NCI-H748 treated with DMSO at 0.1 percent for 48 hours (cell line): ENCODE measurements at places on chromosomes 1 and 21.
A peak's percentile ranks its signal among the peaks of the same experiment; 100 is the strongest.

DNA sequence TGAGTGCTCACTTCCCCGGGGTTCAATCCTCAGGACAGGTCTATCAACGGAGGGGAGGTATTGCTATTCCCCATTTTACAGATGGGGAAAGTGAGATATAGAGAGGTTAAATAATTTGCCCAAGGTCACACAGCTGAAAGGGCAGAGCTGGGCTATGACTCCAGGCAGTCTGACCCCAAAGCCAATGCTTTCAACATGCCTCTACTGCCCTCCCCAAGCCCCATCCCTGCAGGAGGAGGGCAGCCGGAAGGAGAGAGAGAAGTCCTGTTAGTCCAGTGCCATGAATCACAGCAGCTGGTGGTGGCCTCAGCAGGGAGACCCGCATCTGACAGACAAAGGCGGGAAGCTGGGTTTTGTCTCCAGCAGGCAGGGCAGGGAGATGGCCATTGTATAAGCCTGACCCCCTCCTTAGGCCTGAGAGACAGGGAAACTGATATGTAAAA lies 20.0 kb upstream of the CLIC4 start:
- DNase-seq: no peak

- DNase-seq: peak; percentile 11
Measured at GRCh38 chr1:117638759-117639158, 32.9 kb downstream of the TENT5C start.

GRCh38 chr1:100796046-100796445 lies 76.5 kb downstream of the VCAM1 start:
- DNase-seq: no peak

- no peak for DNase-seq
Measured at GRCh38 chr21:42574234-42575027, 60.8 kb downstream of the SLC37A1 start.

- DNase-seq: no peak
Measured at GRCh38 chr1:23522244-23522982, 8.6 kb downstream of the E2F2 start.

DNA sequence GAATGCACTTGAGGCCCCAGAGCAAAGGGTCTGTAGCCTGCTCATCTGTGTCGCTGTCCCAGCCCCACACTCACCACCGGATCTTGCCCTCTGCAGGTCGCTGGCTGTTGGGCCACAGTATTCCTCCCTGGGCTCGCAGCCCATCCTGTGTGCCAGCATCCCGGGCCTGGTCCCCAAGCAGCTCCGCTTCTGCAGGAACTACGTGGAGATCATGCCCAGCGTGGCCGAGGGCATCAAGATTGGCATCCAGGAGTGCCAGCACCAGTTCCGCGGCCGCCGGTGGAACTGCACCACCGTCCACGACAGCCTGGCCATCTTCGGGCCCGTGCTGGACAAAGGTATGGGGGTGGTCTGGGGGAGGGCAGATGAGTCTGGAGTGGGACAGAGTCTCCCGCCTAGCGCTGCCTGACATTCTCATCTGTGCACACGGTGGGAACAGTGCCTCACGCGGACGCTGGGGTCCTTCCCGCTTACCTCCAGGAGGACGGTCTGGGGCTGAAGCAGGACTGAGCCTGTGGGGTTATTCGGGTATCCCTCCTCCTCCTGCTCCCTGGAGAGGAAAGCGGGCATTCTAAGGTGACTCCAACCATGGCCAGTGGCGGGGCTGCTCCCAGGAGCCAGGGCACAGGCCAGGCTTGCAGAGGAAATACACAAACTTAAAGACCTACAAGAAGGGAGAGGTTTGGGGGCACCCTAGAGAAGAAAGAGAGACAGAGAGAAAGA lies 15.9 kb downstream of the WNT3A start:
- no peak for DNase-seq

- DNase-seq: no peak
Measured at GRCh38 chr1:209741193-209741592, 14.7 kb upstream of the TRAF3IP3 start.

GRCh38 chr1:241551759-241552638 lies 19.8 kb downstream of the KMO start:
- DNase-seq: no peak

GRCh38 chr1:48644190-48644900 lies 132.3 kb downstream of the BEND5 start:
- DNase-seq: no peak

DNA sequence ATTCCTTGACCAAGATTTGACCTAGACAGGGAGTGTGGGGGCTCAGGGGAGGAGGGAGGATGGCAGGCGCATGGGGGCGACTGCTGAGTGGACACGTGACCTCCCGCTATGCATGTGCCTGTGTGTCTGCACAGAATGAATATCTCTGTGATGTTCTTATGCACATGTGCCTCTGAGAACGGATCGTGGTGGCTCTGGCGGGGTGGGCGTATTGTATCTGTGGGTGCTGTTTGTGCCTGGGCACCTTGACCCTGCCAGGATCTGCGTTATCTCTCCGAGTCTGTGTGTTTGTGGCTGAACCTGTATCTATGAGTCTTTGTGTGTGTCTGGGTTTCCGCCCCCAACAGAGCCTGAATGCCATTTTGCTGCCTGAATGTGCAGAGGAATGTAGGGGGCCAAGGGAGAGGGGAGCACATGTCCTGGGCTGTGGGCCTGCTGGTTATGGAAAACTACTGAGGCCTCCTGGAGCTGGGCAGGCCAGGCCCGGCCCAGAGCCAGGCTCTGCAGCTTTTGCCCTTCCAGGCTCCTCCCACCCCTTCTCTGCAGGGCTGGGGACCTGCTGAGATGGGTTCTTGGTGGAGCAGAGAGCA lies 102.5 kb downstream of the EBNA1BP2 start:
- DNase-seq: no peak

GRCh38 chr1:200976634-200977033 lies 46.9 kb downstream of the KIF21B start:
- no peak for DNase-seq

DNA sequence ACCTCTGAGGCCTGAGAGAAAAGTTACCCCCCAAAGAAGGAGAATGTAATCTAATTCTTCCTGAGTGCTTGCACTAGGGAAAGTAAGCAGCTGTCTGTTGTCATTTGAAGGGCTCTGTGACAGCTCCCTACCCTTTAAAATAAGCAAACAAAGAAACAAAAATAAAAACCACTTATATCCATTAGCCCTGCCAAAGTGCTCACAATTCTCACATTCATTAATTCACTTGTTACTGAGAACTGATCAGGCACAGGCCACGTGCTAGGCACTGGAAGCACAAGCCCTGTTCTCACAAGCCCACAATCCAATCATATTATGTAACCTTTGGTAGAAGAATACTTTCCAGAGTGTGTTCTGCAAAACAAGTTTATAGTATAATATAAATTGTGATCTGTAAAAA lies 199.4 kb downstream of the ZC3H11B start:
- no peak for DNase-seq

- DNase-seq: no peak
Measured at GRCh38 chr1:96674915-96675314, 46.7 kb upstream of the PTBP2 start.

- no peak for DNase-seq
Measured at GRCh38 chr1:38481871-38482826, 377.4 kb downstream of the RRAGC start.

DNA sequence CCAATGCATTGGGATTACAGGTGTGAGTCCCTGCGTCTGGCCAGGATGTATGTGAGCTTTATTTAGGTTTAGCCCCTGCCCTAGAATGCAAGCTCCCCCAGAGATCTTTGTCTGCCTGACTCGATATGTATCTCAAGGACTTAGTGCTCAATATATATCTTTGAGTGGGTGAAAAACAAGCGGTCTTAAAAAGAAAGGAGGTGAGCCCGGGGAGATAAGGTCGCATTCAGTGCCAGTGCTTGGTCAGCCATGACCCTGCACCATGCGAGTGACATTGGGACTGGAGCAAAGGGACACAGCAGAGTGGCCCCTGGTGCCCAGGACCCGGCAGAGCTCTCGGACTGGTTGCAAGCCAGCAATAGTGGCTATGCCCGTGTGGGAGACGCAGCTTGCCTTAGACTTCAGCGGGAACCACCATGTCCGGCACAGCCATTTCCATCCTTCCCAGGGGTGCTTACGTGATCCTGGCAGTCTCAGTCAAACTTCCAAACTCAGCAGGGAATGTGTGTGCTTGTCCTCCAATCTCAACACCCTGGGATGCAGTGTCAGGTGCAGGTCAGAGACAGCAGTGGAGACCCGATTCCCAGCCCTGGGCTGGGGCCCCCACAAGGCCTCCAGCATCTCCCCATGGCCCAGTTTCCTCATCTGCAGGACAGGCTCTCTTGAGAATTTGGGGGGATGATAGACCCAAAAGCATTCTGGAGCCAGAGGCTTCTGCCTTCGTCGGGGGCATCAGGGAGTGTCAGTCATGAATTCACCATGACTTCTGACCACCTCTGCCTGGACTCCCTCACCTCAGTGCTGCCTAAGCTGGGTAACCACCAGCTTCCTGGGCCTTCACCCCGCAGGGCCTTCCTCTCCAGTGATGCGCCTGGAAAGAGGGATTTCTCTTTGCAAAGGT lies 1.8 kb downstream of the MX2 start:
- no peak for DNase-seq

DNA sequence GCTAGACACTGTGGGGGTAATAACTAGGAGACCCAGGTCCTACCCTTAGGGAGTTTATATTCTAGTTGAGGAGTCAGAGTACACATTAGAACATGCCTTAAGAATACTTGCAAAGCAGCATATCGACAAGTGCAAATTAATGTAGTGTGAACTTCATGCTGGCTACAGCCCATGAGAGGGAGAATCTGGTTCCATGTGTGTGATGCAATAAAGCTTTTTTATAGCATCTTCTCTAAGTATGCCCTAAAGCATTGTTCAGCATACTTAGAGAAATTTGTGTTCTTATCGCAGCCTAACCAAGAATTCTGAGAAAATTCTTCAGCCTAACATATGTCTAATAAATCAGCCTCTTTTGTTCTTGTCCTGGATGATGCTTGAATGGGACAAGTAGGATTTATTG lies 95.5 kb downstream of the SDCCAG8 start:
- DNase-seq: no peak

DNA sequence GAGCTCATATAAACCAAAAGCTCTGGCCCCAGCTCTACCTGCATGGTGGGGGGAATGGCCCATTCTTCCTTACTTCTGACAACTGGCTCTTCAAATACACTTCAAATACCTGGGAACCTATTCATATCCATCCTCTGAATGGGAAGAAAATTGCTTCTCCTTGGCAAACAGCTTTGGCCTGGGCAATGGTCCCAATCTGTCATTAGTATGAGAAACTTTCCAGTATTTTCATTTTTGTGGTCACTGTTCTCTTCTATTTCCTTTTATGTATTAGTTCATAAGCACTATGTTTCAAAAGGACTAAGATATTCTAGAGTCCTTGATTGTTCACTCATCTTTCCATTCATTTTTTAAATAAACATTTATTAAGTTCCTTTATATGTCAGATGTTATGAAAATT lies 5.2 kb upstream of the HSD3B2 start:
- DNase-seq: no peak

GRCh38 chr1:73789965-73790364 lies 408.0 kb downstream of the LRRIQ3 start:
- DNase-seq: no peak

GRCh38 chr1:12326986-12327385 lies 97.2 kb downstream of the VPS13D start:
- no peak for DNase-seq

DNA sequence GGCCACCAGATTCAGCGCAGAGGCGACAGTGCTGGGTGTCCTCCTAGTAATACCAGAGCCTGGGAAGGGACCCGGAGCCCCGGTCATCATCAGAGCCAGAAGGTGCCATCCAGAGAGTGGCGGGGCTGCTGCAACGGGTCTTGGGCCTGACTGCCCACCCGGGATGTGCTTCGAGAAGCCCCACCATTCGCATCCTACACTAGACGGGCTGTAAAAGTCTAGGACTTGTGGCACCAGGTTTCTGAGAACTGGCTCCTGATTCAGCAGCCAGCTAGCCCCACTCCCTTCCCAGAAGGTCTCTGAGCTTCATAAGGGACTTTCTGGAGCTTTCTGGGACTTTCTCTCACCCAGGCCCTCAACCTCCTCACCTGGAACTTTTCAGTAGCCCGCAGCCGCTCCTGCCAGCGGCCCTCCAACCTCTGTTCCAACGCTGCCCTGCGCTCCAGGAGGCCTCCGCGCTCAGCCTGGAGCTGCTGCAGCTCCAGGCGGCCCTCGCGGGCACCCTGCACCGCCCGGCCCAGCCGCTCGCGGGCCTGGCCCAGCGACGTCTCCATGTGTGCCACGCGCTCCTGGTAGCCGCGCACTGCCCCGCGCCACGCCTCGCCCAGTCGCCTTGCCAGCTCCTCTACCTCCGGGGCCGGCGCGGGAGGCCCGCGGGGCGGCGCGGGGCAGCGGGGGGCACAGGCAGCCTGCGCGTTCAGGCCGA lies 940 bp downstream of the NES start:
- DNase-seq: no peak

DNA sequence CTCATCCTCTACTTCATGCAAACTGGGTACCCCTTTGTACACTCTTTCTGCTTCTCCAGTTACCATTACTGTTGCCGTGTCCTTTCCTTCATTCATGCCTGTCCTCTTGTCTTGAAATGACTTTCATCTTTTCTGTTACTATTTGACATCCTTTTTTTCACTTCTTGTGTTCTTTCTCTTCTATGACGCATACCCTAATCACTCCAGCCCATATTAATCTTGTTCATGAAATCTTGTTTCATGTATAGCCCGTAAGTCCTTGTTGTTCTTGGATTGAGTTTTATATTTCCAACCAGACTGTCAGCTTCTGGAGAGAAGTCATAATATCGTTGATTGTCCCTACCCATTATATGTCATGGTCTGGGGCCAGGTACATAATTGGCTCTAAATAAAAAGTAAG lies 126.1 kb downstream of the NOS1AP start:
- no peak for DNase-seq

DNA sequence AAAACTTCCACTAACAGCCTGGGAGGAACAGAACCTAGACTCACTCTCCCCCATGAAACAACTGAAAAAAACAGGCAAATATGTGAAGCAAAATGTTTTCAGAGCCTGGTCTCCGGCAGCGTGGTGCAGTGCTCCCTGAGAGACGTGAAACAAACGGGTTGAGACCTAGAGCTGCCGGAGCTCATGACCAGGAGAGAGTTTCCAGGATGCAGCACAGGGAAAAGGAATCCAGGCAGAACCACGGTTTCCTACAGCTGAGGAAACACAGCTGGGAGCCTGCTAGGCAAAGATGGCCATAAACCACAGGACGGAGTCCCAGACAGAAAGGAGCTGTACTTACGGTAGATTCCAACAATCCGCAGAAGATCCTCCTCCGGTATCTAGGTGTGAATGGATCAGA lies 20.2 kb upstream of the SLC19A1 start:
- DNase-seq: no peak

- DNase-seq: no peak
Measured at GRCh38 chr1:201419746-201420607, 1.6 kb downstream of the TNNI1 start.

GRCh38 chr1:198326915-198327314 lies 170.1 kb downstream of the NEK7 start:
- DNase-seq: no peak

DNA sequence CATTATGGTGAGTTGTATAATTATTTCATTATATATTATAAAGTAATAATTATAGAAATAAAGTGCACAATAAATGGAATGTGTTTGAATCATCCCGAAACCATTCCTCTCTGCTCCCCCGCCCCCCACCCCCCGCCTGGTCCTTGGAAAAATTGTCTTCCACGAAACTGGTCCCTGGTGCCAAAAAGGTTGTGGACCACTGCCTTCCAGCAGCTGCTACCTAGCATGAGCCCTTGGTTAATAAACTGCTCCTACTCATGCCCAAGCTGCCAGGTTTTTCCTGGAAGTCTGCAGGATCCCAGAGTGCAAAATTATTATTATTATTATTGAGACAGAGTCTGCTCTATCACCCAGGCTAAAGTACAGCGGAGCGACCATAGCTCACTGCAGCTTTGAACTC lies 6.8 kb upstream of the IFNGR2 start:
- DNase-seq: no peak

- no peak for DNase-seq
Measured at GRCh38 chr1:228463559-228464455, 23.4 kb upstream of the RNF187 start.
